ENCODE measurements at places on chromosomes 7 and 10.

DNA sequence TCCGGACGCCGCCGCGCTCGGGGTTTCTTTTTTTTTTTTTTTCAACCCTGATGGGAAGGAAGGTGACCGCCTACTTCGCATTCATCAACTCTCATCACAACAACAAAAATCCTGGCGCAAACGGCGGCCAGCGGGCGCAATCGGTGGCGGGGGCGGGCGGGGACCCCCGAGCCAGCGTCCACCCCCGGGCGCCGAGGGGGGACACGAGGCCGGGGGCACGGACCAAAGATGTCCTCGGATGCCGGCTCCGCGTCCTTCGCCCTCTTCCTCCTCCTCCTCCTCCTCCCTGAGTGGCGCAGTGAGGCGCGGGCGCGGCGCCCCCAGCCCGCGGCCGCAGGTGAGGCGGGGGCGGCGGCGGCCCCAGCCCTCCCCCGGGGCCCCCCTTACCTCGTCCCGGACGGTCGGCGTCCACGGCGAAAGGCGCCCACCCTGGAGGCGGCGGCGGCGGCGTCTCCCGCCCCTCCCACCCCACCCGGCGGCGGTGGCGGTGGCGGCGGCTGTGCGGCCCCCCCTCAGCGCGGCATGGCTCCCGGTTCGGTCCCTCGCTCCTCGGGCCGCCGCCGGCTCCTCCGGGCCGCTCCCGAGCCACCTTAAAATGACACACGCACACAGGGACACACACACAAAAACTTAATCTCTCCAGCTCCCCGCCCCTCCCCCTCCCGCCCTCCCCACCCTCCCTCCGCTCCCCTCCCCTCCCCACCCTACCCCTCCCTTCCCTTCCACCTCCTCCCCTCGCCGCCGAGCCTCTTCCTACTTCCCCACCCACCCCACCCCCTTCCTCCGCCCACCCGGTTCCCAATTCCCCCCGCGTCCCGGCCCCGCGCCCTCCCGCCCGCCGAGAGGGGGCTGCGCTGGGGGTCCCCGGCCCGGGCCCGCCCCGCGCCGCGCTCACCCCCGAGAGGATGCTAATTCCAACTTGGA, at the start of gene CTBP2:
Gene CTBP2, minus strand, starts transcription at position 632 of the 924 bp plus-strand sequence.
- peak; percentile 54 for DNase-seq

- no peak for DNase-seq
Observed at GRCh38 chr7:82230811-82231581, 212.6 kb downstream of the CACNA2D1 start.

DNA sequence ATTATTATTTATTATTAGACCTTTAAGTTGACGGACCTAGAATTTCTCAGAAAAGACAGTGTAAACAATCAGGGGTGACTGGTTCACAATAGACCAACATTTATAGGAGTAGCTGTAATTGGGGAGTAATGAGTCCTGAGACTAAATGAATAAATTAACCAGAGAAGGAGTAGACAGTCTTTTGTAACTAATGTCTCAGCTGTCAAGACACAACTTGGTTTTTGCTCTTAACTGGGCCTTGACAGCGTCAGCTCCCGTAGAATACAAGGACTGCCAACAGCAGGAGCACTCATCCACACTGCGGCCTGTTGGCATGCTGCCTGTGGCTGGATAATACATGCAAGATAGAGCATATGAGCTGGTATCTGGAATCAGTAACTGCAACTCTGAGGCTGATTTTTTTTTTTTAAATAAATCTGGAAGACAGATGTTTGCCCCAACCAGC, 123.9 kb downstream of the CACNA2D1 start:
- DNase-seq, result no peak

DNA sequence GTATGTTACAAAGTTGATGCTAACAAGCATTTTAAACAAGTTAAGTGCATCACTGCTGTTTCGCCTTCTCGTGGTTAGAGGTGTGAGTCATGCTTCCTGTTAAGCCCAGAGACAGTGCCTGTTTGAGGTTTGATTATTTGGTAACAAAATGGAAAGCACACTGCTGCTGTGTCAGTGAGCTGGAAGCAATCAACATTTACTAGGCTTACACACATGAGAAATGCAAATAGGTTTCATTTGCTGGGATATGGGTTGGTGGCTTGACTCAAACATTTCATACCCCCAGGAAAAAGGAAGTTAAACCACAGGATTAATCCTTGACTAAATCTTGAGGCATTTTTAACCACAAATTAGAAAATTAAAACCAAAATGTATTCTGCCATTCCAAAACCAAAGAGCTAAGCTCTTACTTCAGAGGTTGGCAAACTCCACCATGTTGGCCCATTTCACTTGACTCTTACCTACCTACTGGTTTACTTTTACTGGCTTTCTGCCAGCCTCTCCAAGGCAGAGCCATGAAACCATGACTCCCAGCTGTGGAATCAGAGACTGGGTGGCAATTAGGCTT, 139.2 kb downstream of the ETV1 start:
- DNase-seq, result peak; percentile 79

DNA sequence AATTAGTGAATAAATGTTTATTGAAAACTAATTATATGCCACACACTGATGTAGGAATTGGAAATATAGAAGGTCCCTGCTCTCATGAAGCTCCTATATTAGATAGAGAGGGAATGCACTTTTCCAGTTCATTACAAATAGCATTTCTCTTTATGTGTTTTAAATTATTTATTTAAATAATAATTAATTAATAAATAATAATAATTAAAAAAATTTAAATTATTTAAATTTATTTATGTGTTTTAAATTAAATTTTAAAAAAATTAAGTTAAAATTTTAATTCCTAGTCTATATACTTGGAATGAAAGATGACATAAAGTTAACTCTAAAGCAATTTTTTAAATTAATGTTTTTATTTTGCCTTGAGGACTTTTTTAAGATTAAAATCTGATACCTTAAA, 121.7 kb upstream of the ZNF804B start:
- no peak for DNase-seq

- no peak for DNase-seq
Observed at GRCh38 chr7:19674266-19674960, 34.4 kb downstream of the POLR1F start.

- no peak for DNase-seq
Observed at GRCh38 chr7:149570784-149571183, 73.2 kb upstream of the ZNF746 start.

DNA sequence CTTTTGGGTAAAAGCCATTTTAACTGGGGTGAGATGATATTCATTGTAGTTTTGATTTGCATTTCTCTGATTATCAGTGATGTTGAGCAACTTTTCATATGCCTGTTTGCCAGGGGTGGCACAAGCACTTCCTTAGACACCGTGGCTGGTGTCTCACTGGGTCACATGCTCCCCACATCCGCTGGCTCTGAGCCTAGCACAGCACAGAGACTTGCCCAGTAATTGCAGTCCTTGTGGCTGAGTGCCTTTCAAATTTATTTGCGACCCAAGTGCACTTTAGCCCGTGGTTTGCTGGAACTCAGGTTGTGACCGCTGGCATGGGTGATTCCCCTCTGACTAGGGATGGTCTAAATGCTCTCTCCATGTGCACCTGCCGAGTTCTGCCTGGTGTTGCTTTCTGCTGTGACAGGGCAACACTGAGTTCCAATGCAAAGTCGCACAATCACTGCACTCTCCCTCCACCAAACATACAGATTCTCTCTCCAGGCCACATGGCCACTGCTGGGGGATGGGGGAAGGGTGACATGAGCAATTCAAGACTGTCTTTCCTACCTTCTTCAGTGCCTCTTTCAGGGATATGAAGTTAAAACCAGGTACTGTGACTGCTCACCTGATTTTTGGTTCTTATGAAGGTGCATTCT, 66.5 kb downstream of the ZNF277 start:
- DNase-seq, result peak; percentile 48

- no peak for DNase-seq
Observed at GRCh38 chr7:103640031-103640779, 194.2 kb upstream of the SLC26A5 start.

DNA sequence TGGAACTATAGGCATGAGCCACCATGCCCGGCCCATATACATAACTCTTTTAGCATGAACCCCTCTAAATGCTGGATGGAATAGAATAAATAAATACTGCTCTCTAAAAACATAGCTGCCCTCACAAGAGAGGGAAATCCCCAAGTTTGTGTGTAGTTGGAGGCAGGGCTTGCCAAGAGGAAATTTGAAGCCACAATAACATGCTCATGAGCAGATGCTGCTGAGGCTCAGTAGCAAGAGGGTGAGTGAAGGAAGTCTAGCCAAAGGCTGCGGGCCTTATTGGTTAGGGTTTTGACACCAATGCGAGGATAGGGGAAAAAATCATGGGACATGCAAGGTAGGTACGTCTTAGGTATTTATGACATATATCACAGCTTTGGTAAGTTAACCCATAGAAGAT, 17.3 kb downstream of the TPK1 start:
- DNase-seq, result no peak

DNA sequence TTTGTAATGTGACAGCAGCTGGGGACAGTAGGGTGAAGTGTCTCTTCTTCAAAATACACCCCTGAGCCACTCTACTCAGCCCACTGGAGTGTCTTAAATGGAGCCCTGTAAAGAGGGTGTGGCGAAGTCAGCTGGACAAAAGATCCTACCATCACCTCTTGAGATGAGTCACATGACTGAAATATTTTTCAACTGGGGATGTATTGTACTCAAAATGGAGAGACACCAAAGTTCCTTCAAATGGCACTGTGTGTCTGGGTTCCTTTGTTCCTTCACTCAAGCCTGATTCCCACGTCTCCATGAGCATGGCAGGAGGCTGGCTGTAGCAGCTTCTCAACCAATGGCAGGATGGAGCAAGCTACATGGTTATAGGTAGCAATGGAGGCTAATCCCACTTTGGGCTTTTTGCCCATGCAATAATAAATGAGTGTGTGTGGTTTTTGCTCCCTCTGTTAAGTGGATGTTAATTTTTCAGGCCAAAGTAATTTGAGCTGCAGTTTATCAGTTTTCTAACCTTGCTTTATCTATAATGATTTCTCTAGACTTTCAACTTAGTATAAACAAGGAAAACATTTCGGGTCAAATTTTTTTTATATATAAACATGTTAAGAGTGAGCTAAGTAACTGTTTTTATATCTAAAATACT, 68.2 kb downstream of the CLEC2L start:
- DNase-seq, result no peak

GRCh38 chr7:101162551-101163278, 2.7 kb downstream of the VGF start:
- DNase-seq, result peak; percentile 65

- no peak for DNase-seq
Observed at GRCh38 chr10:68367121-68367520, 34.4 kb upstream of the PBLD start.

DNA sequence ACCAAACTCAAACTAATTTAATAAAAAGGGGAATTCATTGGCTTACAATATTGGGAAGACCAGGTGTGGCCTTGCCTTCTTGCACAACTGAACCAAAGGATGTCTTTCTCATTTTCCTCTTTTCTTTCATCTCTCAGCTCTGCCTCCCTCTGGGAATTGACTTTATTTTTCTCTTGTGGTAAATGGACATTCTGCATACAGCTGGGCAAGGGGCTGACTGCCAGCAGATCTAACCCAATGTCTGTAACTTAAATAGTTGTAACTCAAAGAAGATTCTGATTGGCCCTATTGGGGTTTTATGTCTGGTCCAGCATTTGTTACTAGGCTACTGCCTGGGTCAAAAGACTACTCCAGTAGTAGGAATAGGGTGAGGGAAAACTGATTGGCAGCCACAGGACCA, 15.3 kb downstream of the PTTG1IP2 start:
- DNase-seq, result no peak

DNA sequence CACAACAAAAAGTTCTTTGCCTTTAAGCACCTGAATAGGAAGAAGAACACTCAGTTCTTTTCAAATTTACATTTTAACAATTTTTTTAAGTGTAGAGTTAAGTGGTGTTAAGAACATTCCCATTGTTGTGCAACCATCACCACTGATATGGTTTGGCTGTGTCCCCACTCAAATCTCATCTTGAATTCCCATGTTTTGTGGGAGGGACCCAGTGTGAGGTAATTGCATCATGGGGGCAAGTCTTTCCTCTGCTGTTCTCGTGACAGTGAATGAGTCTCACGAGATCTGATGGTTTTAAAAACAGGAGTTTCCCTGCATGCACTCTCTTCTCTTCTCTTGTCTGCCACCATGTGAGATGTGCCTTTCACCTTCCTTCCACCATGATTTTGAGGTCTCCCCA, 155.7 kb downstream of the PLXNA4 start:
- no peak for DNase-seq

GRCh38 chr7:92834507-92835260, 1.7 kb downstream of the CDK6 start:
- peak; percentile 7 for DNase-seq

GRCh38 chr10:24661376-24661775, 62.3 kb downstream of the ARHGAP21 start:
- no peak for DNase-seq

- DNase-seq, result no peak
Observed at GRCh38 chr7:40439686-40440085, 304.9 kb downstream of the SUGCT start.

- no peak for DNase-seq
Observed at GRCh38 chr7:47188653-47189315, 393.1 kb downstream of the TNS3 start.

GRCh38 chr7:107180378-107180777, 11.6 kb downstream of the HBP1 start:
- no peak for DNase-seq

DNA sequence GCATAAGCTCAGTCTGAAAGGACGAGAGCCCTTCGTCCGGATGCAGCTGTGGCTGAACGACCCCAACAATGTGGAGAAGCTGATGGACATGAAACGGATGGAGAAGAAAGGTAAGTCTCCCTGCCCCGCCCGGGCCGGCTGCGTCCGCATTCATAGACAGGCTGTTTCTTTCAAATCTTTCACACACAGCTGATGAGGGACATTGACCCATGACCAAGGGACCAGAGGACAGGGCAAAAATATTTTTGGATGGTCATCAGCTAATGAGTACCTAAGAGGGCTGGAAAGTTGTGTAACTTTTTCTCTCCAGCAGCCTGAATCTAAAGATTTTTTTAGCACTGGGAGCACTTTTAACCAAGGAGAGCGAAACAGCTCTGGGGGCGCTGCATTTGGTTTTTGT, 52.5 kb upstream of the SH2B2 start:
- no peak for DNase-seq

- DNase-seq, result no peak
Observed at GRCh38 chr10:76723844-76724243, 913.8 kb downstream of the KCNMA1 start.

- DNase-seq, result no peak
Observed at GRCh38 chr10:88209231-88209630, 345.8 kb downstream of the PTEN start.

DNA sequence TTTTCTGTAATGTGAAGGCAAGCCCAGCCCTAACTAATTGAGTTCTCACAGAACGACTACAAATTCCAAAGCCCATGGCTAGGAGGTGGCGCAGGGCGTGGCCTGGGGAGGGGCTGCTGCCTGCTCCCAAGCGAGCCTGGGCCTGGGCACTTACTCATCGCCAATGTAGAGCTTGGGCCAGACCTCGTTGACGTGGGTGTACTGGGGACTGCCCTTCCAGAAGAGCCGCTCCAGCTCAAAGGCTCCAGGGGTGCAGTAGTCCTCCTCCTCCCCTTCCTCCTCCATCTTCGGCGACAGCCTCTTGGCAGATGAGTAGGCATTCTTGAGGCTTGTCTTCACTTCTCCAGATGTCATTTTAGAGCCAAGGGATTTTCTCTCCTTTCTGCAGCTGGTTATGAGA, 53.3 kb upstream of the SAMD8 start:
- no peak for DNase-seq

Measured in suppressor macrophage (primary cell).